Eye (tissue), 1 donor: ENCODE measurements at places on chromosomes 1 and 21.

- DNase-seq, result peak; percentile 36
Measured at GRCh38 chr1:231122143-231122542, 39.7 kb upstream of the TRIM67 start.

- no peak for DNase-seq
Measured at GRCh38 chr1:205950280-205950679, 7.0 kb upstream of the SLC26A9 start.

GRCh38 chr21:28135646-28136045 lies 857.0 kb downstream of the LTN1 start:
- DNase-seq, result no peak

- DNase-seq, result no peak
Measured at GRCh38 chr1:211607754-211608473, 29.0 kb upstream of the SLC30A1 start.

DNA sequence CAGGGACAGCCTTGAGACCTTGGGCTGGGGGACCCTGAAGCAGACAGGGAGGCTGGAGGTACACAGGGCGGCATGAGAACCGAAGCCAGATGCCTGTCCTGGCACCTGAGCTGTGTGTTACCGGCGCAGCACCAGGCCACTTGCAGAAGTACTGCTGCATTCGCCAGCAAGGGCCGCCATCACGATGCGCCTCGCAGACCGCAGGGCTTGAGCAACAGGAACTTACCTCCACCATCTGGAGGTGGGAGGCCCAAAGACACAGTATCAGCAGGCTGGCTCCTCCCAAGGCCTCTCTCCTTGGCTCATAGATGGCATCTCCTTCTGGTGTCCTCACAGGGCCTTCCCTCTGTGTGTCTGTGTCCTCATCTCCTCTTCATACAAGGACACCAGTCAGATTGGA lies 90.1 kb downstream of the PRDM16 start:
- DNase-seq, result no peak

DNA sequence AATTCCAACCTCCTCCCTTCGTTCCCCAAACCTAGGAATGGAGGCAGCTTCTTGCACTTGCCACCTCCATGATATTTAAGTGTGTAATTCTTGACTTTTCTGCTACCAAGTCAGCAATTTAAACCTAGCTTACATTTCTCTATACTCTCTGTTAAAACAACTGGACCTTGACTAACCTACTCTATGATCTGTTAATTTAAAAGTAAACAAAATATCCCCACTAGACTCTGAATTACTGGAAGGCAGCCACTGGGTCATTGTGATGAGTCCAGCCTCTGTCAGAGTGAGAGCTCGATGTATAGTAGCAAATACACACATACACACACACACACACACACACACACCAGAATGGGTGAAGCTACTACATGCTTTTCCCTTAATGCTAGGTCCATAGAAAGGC lies 40.0 kb upstream of the DHCR24 start:
- no peak for DNase-seq

DNA sequence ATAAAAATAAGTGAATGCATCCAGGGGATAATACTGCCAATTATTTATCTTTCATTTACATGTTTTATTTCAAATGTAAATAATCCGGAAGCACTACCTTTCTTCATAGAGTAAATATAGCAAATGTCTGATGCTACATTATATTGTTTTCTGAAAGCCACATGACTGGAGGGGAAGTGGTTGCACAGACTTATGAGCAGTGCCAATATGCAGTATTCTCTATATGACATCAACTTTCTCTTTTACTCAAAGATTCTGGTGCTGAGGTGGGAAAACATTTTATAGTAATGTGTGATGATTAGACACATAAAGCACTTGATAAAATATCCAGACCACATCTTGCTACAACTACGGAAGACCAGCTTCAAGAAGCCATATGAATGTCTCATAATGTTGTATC lies 314.7 kb downstream of the NEGR1 start:
- DNase-seq, result no peak

- no peak for DNase-seq
Measured at GRCh38 chr1:204476563-204476962, 18.0 kb downstream of the PIK3C2B start.

- no peak for DNase-seq
Measured at GRCh38 chr1:181092056-181092455, 3.6 kb downstream of the IER5 start.

DNA sequence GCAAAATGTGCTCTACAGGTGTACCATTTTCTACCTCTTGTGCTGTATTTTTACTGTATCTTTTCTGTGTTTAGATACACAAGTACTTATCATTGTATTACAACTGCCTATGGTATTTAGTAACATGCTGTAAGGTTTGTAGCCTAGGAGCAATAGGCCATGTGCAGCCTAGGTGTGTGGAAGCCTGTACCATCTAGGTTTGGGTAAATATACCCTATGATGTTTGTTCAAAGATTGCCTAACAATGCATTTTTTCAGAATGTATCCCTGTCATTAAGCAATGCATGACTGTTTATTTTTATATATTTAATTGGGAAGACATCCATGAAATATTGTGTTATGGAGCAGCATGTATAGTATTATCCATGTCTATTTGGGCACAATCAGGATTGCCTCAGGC lies 11.0 kb downstream of the ETV3L start:
- DNase-seq, result no peak

DNA sequence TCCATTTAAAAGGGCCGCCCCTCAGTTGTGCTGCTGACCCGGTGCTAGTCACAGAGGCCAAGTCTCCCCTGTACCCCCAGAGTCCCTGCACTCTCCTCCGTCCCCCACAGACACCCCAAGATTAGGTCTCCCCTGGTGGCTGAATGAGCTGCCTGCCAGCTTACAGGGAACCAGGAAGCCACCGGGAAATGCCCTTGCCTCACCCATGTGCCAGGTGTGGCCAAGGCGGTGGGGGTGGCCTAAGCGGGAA lies 32.7 kb downstream of the HSPG2 start:
- no peak for DNase-seq

DNA sequence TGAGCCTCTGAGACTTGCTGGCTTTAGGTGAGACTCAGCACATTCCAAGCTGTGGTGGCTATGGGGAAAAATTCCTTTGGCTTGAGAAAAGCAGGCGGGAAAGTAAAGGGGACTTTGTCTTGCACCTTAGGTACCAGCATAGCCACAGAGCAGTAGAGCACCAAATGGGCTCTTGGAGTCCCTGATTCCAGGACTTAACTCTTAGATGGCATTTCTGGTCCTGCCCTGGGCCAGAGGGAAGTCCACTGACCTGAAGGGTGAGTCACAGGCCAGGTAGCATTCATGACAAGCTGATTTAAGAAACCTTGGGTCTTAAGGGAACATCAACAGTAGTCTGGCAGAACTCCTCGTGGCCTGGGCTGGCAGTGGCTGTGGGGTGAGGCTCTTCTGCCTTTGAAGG lies 344.7 kb downstream of the DUSP10 start:
- DNase-seq, result no peak

GRCh38 chr1:61604684-61605083 lies 120.3 kb downstream of the TM2D1 start:
- no peak for DNase-seq

- no peak for DNase-seq
Measured at GRCh38 chr1:27669876-27670275, 2.1 kb downstream of the IFI6 start.

GRCh38 chr1:183165456-183165855 lies 20.6 kb upstream of the LAMC2 start:
- DNase-seq, result no peak

DNA sequence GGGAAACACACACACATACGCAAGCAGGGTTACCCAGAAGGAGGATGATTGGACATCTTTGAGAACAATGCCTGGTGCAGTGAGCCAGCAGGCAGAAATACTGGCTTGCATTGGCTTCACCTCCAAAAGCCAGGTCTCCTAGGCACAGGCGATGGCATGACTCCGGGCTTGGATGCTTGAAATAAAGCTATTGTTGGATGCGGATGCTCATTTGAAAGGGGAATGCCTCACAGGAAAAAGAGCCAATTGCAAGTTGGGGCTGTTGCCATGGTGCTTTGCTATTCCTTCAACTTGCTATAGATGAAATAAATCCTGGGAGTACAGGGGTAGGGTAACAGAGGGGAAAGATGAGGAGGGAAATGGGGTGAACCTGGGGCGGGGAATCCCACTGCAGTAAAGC lies 180.7 kb upstream of the SGIP1 start:
- no peak for DNase-seq

GRCh38 chr1:65694933-65695332 lies 97.8 kb upstream of the PDE4B start:
- no peak for DNase-seq
